Endothelial cell of umbilical vein (primary cell): ENCODE measurements at places on chromosomes 5 and 9. TPM values are rescaled to one million over a fixed set of nuclear protein-coding genes. Genes with fewer than 3 reads are reported as not detected.
A peak's percentile ranks its signal among the peaks of the same experiment; 100 is the strongest.

The ATP6V1G1 gene
- 72.0 and 96.9 TPM in 2 replicates for polyA plus RNA-seq

DNA sequence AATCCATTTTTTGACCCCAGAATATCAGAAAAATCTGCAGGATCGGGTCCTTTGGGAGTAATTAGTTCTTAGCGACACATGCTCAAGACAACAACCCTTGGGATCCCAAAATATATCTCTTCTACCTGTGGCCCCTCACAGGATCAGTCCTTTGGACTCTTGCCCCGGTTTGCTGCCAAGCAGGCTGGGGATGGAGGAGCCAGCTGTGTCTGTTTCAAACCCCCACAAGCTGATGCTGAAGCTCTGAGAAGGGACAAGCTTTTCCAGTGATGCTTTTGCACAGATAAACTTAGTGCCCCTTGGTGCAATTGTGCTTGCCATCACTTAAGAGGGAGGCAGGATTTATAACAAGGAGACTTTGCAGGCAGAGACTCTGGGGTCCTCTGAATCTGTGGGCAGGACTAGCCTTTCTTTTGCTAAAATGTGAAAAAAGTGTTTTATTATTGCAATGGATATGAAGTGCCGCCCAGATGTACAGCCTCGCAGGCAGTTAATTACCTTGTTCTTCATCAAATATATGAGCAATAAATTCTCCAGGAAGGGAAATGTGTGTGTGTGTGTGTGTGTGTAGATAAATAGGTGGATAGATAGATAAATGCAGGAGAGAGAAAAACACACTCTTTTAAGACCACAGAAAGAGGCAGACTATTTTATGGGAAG is 9.6 kb upstream of the LHX2 start:
- no peak for DNase-seq

The LCN10 gene
- polyA plus RNA-seq: not detected in 2 replicates

GRCh38 chr9:106177216-106177615 is 482.9 kb downstream of the TMEM38B start:
- no peak for DNase-seq

DNA sequence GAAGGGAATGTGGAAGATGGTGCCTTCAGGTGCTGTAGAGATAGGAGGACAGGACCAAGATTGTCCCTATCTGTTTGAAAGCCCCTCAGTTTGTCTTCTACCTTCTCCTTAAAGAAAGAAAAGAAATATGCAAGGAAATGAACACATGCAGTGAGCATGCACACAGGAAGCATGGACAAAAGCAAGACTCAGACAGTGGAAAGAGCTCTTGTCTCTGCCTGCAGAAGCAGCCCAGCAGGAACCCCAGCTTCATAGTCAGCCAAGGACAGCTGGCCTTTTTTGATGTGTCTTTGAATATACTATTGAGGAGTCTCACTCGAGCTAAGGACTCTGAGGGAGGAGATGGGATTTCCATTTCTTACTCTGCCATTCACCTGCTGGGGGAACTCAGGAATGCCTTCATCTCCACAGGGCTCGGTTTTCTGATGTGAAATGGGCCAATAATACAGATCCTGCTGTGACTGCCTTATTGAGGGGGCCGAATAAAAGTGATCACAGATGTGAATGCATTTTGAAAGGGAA is 132.5 kb upstream of the ADRA1B start:
- DNase-seq: no peak

The BAAT gene
- 0.01 TPM in 1 of 2 replicates, not detected in the other for polyA plus RNA-seq

GRCh38 chr5:144273232-144274027 is 102.8 kb downstream of the KCTD16 start:
- no peak for DNase-seq

DNA sequence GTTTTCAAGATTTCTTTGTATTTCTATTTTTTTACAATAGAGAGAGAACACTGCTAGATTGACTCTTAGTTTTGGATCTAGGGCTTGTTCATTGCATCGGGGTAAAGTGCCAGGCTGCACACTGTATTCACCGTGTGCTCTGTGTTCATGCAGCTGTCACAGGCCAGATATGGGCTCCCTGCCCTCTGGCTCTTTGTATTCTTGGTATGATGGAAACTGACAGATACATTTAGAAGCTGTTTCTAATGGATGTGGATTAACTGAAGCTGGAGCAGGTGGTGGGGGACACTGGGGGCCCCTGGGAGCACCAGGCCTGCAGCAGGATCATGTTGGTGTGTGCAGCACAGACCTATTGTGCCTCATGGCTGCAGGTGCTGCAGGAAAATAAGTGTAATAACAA is 28.0 kb downstream of the SLC36A1 start:
- no peak for DNase-seq

- DNase-seq: peak; percentile 92
These were observed 55.7 kb downstream of the DPYSL3 start for GRCh38 chr5:147453875-147454814.

DNA sequence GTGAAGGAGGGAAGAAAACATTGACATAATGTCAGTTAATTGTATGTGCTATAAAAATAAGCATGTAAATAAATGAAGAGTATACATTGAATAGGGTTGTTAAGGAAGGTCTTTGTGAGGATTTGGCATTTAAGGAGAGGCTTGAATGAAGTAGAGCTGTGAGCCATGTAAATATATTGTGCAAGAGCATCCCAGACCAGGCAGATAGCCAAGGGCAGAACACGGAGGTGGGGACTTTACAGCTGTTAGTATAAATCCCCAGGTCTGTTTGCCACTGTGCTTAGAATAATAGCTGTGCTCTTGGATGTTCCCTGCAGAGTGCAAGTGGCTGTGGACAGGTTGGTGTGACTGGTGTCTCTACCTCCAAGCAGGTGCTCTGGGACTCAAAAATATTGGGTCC is 211.7 kb downstream of the LRRC70 start:
- no peak for DNase-seq

DNA sequence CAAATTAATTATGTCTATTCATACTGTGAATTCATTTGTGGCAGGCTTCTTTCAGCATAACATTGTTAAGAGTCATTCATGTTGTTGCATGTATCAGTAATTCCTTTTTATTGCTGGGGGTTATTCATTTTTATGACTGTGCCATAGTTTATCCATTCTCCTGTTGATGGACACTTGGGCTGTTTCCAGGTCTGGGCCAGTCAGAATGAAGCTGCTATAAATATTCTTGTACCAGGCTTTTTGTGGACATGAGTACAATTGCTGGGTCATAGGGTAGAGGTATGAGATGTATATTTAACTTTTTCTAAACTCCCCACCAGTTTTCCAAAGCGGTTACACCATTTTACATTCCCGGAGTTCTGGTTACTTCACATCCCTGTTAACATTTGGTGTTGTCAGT is 13.6 kb downstream of the PRPF4 start:
- peak; percentile 14 for DNase-seq

GRCh38 chr5:78287833-78288232 is 6.7 kb downstream of the AP3B1 start:
- peak; percentile 34 for DNase-seq

The EPB41L4A gene
- 4.2 and 6.0 TPM in 2 replicates for polyA plus RNA-seq

GRCh38 chr9:27528076-27528885 is 1.3 kb downstream of the MOB3B start:
- DNase-seq: peak; percentile 6

DNA sequence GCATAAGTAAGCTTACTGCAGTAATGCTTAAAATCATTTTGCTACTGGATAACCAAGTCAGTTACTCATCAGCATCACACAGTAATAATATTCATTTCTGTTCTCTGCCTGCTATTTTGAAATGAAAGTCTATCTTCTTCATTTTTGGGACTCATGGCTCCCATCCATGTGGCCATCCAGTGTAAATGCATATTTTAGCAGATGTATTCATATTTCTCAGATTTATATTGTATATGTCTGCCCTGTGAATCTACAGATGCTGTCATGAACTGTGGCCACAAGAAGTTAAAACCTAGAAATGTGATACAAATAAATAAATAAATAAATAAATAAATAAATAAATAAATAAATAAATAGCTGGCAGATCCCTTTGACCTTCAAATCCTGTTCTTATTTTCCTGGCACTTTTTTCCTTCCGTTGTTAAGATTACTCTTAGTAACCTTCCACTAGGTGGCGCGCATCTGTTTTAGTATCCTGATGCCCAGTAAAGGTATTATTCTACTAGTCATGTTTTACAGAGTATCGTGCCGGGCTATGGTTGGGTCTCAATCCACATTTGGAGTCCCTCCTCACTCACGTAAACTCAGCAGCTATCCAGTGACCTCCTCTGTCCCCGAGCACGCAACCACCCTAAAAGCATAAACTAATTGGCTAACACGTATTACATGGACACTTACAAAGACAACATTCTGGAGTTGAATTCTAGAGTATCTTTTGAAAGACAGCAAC is 79.2 kb upstream of the IL7R start:
- DNase-seq: peak; percentile 70

The TAF11L4 gene
- polyA plus RNA-seq: not detected in 2 replicates

DNA sequence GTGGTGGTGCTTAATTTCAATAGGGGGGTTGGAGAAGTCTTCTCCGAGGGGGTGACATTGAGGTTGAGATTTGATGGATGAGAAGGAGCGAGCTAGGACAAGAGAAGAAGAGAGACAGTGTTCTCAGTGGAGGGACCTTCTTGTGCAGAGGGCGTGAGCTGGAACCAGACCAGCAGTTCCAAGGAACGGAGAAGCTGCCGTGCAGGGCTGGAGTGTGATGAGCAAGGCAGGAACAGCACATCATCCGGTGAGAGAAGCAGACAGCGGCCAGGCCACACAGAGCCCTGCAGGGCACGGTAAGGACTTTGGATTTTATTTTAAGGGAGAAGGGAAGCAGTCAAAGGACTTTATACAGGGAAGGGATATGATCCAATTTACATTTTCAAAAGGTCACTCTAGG is 206.9 kb downstream of the MELK start:
- DNase-seq: no peak

GRCh38 chr9:1276474-1276873 is 226.3 kb downstream of the DMRT2 start:
- DNase-seq: no peak

DNA sequence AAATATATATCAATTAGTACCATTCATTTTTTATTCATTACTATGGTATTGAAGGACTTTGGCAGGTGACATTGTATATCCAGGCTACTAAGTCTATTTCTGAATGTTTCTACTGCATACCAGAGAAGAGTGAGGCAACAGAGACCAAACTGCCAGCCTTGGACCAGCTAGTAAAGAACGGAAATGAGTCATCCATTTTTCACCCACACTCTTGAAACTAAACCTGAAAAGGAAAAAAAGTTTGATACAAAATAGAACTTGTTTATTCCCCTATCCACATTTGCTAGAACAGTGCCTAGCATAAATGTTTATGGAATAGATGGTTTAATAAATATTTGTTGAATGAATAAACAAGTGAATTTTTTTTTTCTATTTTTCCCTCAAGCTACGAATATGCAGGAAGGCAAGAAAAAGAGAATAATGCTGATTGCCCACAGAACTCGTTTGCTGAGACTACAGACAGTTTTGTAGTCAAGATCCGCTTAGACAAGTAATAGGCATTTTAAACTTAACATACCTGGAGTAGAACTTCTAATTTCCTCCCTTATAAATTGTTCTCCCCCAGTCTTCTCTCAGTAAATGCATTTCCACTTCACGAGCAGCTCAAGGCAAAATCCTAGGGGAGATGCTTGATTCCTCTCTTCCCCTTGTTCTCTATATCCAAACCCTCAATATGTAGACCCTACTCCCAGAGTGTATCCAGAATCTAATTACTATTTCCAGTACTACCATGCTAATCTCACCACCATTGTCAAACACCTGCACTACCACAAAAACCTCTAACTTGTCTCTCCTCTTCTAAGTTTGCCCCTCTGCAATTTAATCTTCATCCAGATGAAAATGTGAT is 146.2 kb upstream of the RASA1 start:
- DNase-seq: peak; percentile 89

The ANKRD20A1 gene
- polyA plus RNA-seq: 0.47 and 0.56 TPM in 2 replicates

The LRRC19 gene
- polyA plus RNA-seq: not detected in 2 replicates

GRCh38 chr5:35305336-35306020 is 75.2 kb upstream of the PRLR start:
- no peak for DNase-seq

DNA sequence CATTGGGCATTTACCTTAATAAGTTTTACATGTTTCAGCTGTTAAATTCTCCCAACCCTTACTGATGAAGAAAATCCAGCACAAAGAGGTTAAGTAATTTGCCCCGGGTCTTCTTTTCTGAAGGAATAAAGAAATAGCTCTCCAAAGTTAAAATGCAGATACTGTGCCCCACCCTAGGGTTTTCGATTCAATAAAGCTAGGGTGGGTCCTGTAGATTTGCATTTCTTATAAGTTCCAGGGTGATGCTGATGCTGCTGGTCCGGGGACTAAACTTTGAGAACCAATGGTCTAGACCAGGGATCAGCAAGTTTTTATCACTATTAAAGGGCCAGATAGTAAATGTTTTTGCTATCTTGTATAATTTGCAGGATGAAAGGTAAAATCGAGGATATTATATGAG is 156.7 kb downstream of the ADAMTS12 start:
- no peak for DNase-seq

DNA sequence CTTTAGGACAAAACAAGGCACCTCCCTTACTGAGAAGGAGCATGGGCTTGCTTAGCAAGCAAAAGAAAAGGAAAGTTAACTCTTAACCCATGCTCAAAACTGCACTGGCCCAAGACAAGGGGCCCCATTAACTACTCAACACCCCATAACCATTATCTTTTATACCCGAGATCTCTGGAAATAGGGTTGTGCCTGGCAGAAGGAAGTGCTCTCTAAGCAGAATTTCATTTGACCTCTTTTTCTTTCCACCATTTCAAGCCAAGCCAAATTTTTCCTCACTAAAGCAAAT is 167.2 kb downstream of the RASEF start:
- DNase-seq: no peak

DNA sequence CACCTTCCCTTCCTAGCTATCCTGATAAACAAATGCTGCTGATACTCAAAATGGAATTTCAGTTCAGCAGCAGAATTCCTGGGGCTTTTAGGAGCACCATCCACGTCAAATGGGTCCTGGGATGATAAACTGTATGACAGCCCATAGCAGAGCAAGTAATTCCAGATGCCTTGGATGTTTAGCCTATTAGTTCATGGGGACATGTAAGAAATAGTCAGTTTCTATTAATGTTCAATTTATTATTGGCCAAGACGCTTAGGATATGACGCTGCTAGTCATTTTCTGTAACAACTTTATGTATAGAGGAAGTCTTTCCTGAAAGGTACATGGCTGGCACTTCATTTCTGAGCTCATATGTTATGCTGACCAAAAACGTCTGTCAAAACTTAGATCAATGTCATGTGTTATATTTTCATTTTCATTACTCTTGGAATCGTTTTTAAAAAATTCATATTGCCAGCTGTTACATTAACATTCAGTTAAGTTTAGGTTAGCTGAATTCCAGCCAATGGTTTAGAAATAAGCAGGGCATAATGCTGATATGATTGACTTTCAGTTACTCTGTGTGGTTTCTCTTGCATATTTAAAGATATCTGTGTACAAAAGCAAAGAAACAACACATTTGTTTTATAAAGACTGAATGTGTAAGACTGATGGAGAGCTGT is 243.8 kb downstream of the CSNK1G3 start:
- no peak for DNase-seq

- no peak for DNase-seq
These were observed 306.5 kb upstream of the WWC1 start for GRCh38 chr5:167984951-167985350.

- no peak for DNase-seq
These were observed 34.5 kb upstream of the FAM151B start for GRCh38 chr5:80453366-80453765.
